ENCODE measurements at places on chromosomes 7 and 10.
A peak's percentile ranks its signal among the peaks of the same experiment; 100 is the strongest.

GRCh38 chr10:62755662-62756653, 48.6 kb upstream of the ADO start:
- DNase-seq, result peak; percentile 7

DNA sequence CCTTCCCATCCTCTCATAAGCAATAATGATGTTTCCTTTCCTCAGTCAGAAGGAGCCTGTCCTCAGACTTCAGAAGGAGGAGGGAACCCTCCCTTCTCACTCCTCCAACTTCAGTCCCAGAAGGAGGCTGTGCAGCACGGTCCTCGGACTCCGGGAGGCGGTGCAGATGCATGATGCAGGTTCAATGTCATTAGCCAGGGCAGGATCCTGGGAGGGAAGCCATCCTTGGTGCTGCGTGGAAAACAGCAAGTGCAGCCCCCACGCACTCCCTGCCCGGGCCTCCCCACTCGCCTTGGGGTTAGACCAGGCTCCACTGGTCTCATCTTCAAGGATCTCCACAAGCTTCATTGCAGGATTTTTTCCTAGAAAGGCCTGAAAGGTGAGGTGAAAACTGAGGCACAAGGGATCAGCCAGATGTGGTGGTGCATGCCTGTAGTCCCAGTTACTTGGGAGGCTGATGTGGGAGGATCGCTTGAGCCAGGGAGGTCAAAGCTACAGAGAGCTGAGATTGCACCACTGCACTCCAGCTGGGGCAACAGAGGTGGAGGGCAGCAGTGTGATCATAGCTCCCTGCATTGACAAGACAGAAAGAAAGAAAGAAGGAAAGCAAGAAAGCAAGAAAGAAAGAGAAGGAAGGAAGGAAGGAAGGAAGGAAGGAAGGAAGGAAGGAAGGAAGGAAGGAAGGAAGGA, 62.0 kb downstream of the ASB13 start:
- DNase-seq, result no peak

GRCh38 chr7:152121432-152121831, 96.0 kb downstream of the GALNT11 start:
- DNase-seq, result no peak

DNA sequence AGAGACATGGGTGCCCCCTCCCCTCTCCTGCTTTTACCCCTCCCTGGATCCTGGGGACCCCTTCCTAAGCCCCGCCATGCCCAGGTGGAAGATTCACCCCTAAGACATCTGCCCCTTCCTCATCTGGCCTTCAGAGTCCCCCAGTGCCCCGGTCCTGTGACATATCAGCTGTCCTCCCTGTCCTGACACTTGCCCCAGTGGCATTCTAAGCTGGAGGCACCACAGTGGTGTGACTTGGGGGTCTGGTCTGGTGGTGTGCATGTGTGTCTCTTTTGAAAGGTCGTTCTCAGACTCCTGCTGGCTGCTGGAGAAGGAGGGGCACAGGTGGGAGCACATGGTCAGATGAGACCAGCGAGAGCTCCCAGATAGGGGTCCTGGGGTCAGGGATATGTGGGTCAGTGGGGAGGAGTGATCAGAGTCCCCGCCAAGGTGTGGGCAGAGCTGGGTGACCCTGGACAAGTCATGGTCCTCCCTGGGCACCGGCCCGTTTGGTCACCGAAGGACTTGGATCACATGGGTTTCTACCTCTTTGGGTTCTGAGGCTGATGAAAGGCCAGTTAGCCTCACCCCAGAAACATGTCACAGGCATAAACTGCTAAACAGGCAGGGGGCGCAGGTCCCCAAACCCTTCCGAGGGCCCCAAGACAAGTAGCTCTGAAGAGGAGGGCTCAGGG, 645 bp upstream of the TFR2 start:
- no peak for DNase-seq

DNA sequence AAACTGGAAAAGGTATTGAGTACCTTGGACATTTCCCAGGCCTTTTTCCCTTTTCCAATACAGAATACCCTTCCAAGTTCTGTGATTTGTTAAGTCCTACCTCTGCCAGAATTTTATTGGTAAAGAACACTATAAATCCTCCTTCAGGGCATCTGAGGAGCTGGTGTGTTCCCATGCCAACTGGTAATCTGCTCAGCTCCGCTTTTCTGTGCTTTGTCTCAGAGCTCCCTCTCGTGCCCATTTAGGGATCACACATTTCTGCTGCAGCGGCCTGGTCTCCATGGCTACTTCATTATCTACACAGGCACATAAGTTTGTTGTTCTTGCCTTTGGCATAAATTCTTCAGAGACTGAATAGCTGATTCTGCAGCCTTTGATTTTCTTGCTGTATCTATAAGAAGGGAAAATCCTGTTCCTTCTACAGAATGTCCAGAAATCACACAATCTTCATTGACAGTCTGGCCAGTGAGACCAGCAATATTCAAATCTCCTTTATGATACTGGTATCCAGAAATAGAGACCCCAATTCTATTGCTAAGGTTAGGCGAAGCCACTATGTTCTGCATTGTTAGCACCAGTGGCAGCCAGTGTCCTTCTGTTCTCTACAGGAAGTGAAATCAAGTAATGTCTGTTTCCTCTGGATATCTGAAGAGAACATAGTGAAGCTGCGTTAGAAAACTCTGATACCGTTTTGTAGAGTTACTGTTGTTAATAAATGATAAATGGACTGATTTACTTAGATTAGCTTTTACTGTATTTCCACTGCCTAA, 51.9 kb downstream of the DENND11 start:
- DNase-seq, result peak; percentile 58

DNA sequence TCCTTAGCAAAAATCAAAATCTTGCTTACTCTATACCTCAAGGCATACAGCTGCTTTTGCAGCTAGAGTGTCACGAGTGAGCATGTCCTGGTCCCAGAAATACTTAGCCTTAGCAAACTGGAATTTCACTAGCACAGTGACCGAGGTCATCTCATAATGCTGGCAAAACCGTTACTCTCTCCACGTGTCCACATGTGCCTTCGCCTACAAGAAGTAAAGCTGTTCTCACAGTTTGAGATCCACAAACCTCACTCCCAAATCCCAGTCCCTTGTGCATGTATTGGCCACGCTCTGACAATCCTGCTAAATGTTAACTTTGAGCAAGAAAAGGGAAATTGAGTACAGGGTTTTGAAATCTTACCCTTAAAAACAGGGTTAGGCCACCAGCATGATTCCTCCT, 111.0 kb upstream of the PLXDC2 start:
- no peak for DNase-seq

GRCh38 chr10:86287110-86287793, 79.3 kb downstream of the GRID1 start:
- no peak for DNase-seq

- no peak for DNase-seq
Observed at GRCh38 chr7:128210590-128211570, 30.2 kb upstream of the LEP start.

GRCh38 chr7:38318803-38319416, 45.5 kb upstream of the TARP start:
- peak; percentile 87 for DNase-seq

GRCh38 chr10:103555712-103556111, 62.2 kb downstream of the NEURL1 start:
- DNase-seq, result no peak

DNA sequence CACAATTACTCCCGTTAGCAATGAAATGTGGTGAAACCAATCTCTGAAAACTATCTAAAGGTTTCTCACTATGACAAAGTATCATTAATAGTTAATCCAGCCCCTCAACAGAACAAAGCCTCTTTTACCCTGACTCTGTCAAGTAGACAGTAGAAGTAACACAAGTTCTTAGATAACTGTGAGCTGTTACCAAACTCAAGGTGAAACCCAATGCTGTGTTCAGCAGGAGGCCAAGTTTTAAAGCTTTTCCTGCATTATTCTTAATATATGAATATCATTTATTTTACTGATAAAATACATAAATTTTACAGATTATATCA, 109.1 kb downstream of the SRPK2 start:
- DNase-seq, result no peak

- DNase-seq, result no peak
Observed at GRCh38 chr10:128874331-128874730, 592.7 kb upstream of the MGMT start.

- no peak for DNase-seq
Observed at GRCh38 chr10:103123282-103124024, 69.6 kb downstream of the NT5C2 start.
